ENCODE measurements at places on chromosomes 6 and 20. TPM values are rescaled to one million over a fixed set of nuclear protein-coding genes. Genes with fewer than 3 reads are reported as not detected.

GRCh38 chr6:107056796-107057195 is 28.8 kb downstream of the MTRES1 start:
- no peak overlapping the region for H3K4me3 ChIP-seq
- peaks cover 12% of the 10 kb centered on the region for H3K4me1 ChIP-seq
- no peaks in the 10 kb centered on the region for H3K27me3 ChIP-seq
- H3K27ac ChIP-seq = no peak overlapping the region
- peaks cover under 1% of the 10 kb centered on the region for H3K36me3 ChIP-seq

- H3K4me3 ChIP-seq = no peak overlapping the region
- no peak overlapping the region for H3K27ac ChIP-seq
- peaks cover 19% of the 10 kb centered on the region for H3K4me1 ChIP-seq
- DNase-seq = no peak
Measured at GRCh38 chr20:34582911-34583310, 24.4 kb downstream of the MAP1LC3A start.

- peaks cover 13% of the 10 kb centered on the region for H3K4me1 ChIP-seq
- H3K4me3 ChIP-seq = peak overlapping the region; percentile 18
- no peaks in the 10 kb centered on the region for H3K27me3 ChIP-seq
- DNase-seq = no peak
- H3K27ac ChIP-seq = peak overlapping the region; percentile 30
Measured at GRCh38 chr6:259901-260508, 32.3 kb upstream of the DUSP22 start.

DNA sequence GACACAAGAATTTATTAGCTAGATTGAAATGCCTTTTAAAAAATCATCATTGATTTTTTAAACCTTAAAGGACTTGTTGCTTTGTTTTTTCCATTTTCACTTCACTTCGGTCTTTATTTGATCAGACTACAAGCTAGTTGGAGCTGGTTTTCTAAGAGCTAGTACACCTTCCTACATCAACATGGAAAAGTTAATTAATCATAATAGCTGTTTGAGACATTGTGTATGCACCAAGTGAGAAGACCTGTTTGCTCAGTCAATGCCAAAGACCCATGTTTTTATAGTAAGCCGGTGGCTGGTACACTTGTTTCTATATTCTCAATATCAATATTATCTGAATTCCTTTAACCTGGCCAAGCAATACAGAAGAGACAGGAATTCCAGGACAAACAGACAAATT is 310.2 kb upstream of the SGK1 start:
- no peaks in the 10 kb centered on the region for H3K36me3 ChIP-seq
- H3K27me3 ChIP-seq = no peaks in the 10 kb centered on the region
- H3K27ac ChIP-seq = no peak overlapping the region
- DNase-seq = no peak
- H3K4me3 ChIP-seq = no peak overlapping the region

DNA sequence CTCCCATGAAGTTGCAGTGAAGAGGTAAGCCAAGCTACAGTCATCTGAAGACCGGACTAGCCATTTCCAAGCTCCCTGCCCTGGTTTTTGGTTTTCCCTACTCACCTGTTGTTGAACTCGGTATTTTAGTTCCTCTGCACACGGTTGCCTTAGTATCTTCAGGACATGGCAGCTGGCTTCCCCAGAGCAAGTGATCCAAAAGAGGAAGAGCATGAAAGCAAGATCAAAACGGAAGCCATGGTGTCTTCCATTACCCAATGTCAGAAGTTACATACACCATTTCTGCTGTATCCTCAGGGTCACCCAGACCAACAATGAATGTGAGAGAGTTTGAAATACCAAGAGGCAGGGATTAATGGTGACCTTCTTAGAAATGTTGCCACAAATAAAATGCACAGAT is 276.6 kb upstream of the CNR1 start:
- H3K27me3 ChIP-seq = no peaks in the 10 kb centered on the region
- no peak for DNase-seq
- no peak overlapping the region for H3K4me3 ChIP-seq
- H3K27ac ChIP-seq = no peak overlapping the region

- no peaks in the 10 kb centered on the region for H3K36me3 ChIP-seq
- no peak overlapping the region for H3K27ac ChIP-seq
- no peak overlapping the region for H3K4me3 ChIP-seq
- DNase-seq = no peak
Measured at GRCh38 chr6:101668496-101669030, 275.1 kb downstream of the GRIK2 start.

DNA sequence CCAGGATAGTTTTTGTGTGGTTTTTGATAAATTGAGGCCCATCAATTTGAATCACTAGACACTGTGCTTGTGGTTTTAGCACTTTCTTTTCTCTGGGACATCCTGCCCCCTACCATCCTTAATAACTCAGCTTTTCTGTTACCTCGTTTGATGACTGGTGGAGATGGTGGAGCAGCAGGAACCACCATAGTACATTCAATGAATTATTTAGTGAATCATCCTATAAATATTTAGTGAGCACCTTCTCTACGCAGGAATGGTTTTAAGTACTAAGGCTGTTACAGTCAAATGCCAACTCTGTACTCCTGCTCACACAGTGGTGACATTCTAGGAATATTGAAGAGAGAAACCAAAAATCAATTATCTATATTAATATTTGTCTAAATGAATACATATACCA is 585.2 kb downstream of the HAO1 start:
- H3K4me1 ChIP-seq = no peaks in the 10 kb centered on the region
- no peaks in the 10 kb centered on the region for H3K36me3 ChIP-seq
- no peaks in the 10 kb centered on the region for H3K27me3 ChIP-seq

GRCh38 chr20:9093218-9093957 is 24.5 kb downstream of the PLCB4 start:
- H3K27me3 ChIP-seq = no peaks in the 10 kb centered on the region
- H3K4me3 ChIP-seq = no peak overlapping the region
- no peaks in the 10 kb centered on the region for H3K4me1 ChIP-seq
- H3K36me3 ChIP-seq = no peaks in the 10 kb centered on the region
- DNase-seq = no peak
- H3K27ac ChIP-seq = no peak overlapping the region

GRCh38 chr6:22949967-22950366 is 380.6 kb downstream of the HDGFL1 start:
- DNase-seq = no peak
- H3K4me3 ChIP-seq = no peak overlapping the region
- no peaks in the 10 kb centered on the region for H3K36me3 ChIP-seq
- no peak overlapping the region for H3K27ac ChIP-seq

DNA sequence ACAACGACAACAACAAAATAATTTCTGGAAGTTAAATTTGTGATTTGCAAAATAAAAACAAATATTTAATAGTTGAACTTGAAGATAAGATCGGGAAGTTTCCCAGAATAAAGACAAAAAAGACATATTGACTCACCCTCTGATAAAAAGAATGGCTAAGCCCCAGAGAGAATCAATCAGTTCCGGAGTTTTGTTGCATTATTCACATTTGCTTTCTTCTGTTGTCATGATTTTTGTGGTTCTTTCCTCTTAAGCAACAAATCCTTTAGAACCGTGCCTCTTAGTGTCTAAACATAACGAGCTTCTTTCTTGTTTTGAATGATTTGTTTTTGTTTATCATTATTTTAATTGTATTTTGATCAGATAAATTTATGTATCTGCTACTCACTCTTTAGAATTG is 337.7 kb upstream of the PRND start:
- peaks cover 5% of the 10 kb centered on the region for H3K27me3 ChIP-seq
- H3K4me1 ChIP-seq = no peaks in the 10 kb centered on the region
- H3K36me3 ChIP-seq = no peaks in the 10 kb centered on the region
- DNase-seq = no peak

GRCh38 chr6:134575221-134575620 is 257.3 kb upstream of the SGK1 start:
- H3K4me1 ChIP-seq = no peaks in the 10 kb centered on the region
- DNase-seq = no peak
- no peaks in the 10 kb centered on the region for H3K36me3 ChIP-seq
- H3K27ac ChIP-seq = no peak overlapping the region
- H3K27me3 ChIP-seq = no peaks in the 10 kb centered on the region
- H3K4me3 ChIP-seq = no peak overlapping the region

DNA sequence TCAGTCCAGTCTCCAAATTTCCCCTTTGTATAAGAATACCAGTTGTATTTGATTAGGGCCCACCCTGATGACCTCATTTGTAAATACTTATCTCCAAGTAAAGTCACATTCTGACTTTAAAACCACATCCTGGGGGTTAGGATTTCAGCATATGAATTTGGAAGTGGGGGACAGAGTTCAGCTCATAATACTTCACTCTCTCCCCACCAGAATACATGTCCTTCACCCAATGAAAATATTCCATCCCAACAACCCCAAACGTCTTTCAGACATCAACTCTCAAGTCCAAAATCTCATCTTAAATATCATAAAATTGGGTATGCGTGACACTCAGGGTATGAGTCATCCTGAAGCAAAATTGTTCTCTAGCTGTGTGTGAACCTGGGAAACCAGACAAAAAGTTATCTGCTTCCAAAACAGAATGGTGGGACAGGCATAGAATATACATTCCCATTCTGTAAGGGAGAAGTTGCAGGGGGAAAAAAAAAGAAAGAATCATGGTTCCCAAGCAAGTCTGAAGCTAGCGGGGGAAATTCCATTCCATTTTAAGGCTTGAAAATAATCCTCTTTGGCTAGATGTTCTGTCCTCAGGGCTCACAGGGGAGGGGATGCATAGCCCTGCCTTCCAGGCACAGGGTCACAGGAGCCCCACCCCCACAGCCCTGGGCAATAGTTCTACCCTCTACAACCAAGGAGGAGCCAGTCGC is 113.9 kb downstream of the ADAT2 start:
- no peak for DNase-seq
- H3K27ac ChIP-seq = no peak overlapping the region
- H3K4me1 ChIP-seq = no peaks in the 10 kb centered on the region
- H3K27me3 ChIP-seq = no peaks in the 10 kb centered on the region
- no peak overlapping the region for H3K4me3 ChIP-seq

- no peak overlapping the region for H3K27ac ChIP-seq
- DNase-seq = no peak
- no peaks in the 10 kb centered on the region for H3K36me3 ChIP-seq
- no peaks in the 10 kb centered on the region for H3K27me3 ChIP-seq
Measured at GRCh38 chr6:99024089-99024488, 76.3 kb upstream of the FBXL4 start.

GRCh38 chr6:25404693-25405169 is 125.6 kb downstream of the CARMIL1 start:
- H3K4me3 ChIP-seq = peak overlapping the region; percentile 50
- peak; percentile 43 for DNase-seq
- H3K4me1 ChIP-seq = peaks cover 47% of the 10 kb centered on the region

- no peak overlapping the region for H3K27ac ChIP-seq
- peaks cover 10% of the 10 kb centered on the region for H3K27me3 ChIP-seq
- no peaks in the 10 kb centered on the region for H3K4me1 ChIP-seq
- H3K36me3 ChIP-seq = no peaks in the 10 kb centered on the region
- H3K4me3 ChIP-seq = no peak overlapping the region
Measured at GRCh38 chr6:32081168-32081990, 27.8 kb downstream of the TNXB start.

- no peak overlapping the region for H3K4me3 ChIP-seq
- no peak overlapping the region for H3K27ac ChIP-seq
- no peaks in the 10 kb centered on the region for H3K36me3 ChIP-seq
- no peaks in the 10 kb centered on the region for H3K27me3 ChIP-seq
- no peak for DNase-seq
Measured at GRCh38 chr6:53917464-53917842, 122.6 kb downstream of the LRRC1 start.

DNA sequence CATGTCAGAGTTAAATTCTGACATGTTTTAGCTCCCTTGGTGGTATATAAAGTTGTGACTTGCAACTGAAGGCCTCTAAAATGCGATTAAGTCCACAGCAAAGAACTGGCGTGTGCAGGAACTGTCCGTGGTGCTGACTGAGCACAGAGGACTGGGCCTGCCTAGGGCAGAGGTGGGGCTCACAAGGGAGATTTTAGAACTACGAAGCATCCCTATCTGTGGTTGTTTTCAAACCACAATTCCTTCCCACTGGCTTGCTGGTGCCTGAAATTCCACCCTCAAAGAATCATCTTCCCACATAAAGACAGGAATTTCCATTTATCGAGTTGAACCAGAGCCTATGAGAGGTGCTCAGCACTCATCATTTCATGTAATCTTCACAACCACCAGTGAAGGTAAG is 30.1 kb downstream of the RIMS4 start:
- H3K27ac ChIP-seq = no peak overlapping the region
- H3K4me3 ChIP-seq = no peak overlapping the region
- no peaks in the 10 kb centered on the region for H3K4me1 ChIP-seq
- no peaks in the 10 kb centered on the region for H3K36me3 ChIP-seq

DNA sequence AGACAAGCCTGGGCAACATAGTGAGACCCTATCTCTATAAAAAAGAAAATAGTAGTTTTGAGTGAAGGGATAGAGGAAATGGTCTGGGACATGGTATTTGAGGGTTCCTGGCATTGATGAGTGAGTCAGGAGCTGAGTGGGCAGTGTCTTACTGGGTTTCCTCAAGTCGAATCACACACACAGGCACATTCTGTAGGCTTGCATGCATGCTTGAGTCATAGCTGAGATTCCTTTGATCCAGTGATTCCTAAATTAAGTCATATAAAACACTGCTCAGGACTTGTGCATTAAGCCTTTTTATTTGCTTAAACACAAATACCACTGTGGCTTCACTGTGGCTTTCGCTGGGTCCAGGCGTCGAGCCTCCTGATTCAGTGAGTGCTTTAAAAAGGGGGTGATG is 71.8 kb upstream of the TMEM181 start:
- no peak overlapping the region for H3K4me3 ChIP-seq
- no peak for DNase-seq
- H3K27ac ChIP-seq = no peak overlapping the region
- peaks cover 15% of the 10 kb centered on the region for H3K36me3 ChIP-seq
- no peaks in the 10 kb centered on the region for H3K27me3 ChIP-seq

- no peak overlapping the region for H3K27ac ChIP-seq
- H3K4me3 ChIP-seq = no peak overlapping the region
- no peaks in the 10 kb centered on the region for H3K27me3 ChIP-seq
- DNase-seq = no peak
Measured at GRCh38 chr20:37308086-37309050, 18.9 kb downstream of the MANBAL start.

- no peak overlapping the region for H3K4me3 ChIP-seq
- H3K27me3 ChIP-seq = no peaks in the 10 kb centered on the region
- no peaks in the 10 kb centered on the region for H3K36me3 ChIP-seq
Measured at GRCh38 chr6:154872542-154873114, 122.5 kb upstream of the TIAM2 start.

- no peaks in the 10 kb centered on the region for H3K36me3 ChIP-seq
- no peak overlapping the region for H3K27ac ChIP-seq
- H3K4me3 ChIP-seq = no peak overlapping the region
- peaks cover 14% of the 10 kb centered on the region for H3K4me1 ChIP-seq
- no peaks in the 10 kb centered on the region for H3K27me3 ChIP-seq
Measured at GRCh38 chr6:89471287-89471867, 38.4 kb downstream of the ANKRD6 start.

The WFDC12 gene
- total RNA-seq = not detected

The KHDRBS2 gene
- total RNA-seq = not detected

The IDH3B gene
- 171 TPM for total RNA-seq

The SAMD5 gene
- not detected for total RNA-seq

The SLC17A1 gene
- total RNA-seq = not detected

The CDC5L gene
- total RNA-seq = 18.9 TPM

The RNF217 gene
- total RNA-seq = 4.6 TPM

The PSORS1C1 gene
- not detected for total RNA-seq

The ISM1 gene
- 0.87 TPM for total RNA-seq

Data from CD4-positive, alpha-beta T cell (primary cell).